ENCODE measurements at places on chromosomes 4 and X.

DNA sequence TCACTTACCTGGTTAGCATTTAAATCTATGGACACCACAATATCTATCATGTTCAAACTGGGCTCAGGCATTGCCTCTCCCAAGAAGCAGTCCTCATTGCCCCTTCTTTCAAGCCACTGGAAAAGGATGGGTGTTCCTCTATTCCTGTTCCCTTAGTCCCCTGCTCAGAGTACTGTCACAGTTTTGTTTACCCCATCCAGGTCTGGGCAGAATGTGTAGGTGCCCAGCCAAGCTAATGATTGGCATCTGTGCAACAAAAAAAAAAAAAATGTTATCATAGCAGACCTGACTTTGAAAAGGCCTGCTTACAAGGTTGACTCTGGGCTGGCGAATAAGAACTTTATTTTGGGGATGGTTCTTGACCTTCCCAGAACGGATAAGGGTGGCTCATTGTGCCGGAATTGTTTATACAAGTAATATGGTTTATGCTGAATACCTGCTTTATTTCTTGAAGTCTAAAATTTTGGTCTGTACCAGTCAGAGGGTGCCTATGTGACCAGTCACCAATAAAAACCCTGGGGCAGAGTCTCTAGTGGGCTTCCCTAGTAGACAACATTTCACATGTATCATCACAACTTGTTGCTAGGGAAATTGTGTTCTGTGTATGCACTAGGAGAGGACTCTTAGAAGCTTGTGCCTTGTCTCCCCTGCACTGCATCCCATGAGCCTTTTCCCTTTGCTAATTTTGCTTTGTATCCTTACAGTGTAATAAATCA is 47.9 kb downstream of the JADE3 start:
- no peak for DNase-seq

DNA sequence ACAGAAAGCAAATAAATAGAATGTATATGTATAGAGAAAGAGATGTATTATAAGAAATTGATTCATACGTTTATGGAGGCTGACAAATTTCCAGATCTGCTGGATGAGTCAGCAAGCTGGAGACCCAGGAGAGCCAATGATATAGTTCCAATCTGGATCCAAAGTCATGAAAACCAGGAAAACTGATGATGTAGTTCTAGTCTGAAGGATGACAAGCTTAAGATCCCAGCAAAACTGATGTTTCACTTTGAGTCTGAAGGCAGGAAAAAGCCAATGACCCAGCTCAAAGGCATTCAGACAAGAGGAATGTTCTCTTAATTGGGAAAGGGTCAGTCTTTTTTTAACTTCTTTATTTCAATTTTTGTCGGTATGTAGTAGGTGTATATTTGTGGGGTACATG is 102.6 kb downstream of the LHFPL1 start:
- DNase-seq, result no peak

- no peak for DNase-seq
These were observed 98.1 kb downstream of the IRF2 start for GRCh38 chr4:184376126-184376838.

DNA sequence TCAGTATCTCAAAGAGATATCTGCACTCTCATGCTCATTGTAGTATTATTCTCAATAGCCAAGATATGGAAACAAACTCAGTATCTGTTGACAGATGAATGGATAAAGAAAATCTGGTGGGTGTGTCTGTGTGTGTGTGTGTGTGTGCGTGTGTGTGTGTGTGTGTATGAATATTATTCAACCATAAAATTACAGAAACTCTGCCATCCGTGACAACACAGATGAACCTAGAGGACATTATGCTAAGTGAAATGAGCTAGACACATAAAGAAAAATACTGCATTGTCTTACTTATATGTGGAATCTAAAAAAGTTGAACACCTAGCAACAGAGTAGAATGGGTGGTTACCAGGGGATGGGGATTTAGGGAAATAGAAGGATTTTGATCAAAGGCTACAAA is 13.2 kb downstream of the XKRX start:
- no peak for DNase-seq

DNA sequence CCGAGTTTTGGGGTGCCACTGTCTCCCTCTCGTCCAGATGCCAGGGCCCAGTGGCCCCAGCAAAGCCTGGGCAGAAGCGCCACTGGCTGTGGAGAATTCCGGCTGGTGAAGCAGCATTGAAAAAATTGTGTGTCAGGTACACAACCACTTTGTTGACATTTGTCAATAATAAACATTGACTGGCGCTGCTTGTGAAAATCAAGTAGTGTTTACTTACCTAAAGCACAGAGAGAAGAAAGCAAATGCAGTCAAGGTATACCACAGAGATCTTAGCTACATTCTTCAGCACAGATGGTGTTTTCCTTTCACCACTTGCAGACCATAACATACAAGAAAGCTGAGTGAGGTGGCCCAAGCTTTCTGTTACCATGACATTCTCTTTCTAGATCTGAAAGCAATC is 14.5 kb upstream of the SLC7A11 start:
- no peak for DNase-seq
